Astrocyte of the spinal cord (primary cell): ENCODE measurements at places on chromosomes 7 and 10.
A peak's percentile ranks its signal among the peaks of the same experiment; 100 is the strongest.

- DNase-seq, result peak; percentile 68
These were observed 41.7 kb downstream of the FAS start for GRCh38 chr10:89032141-89032891.

GRCh38 chr7:34835901-34836600 is 178.0 kb downstream of the NPSR1 start:
- no peak for DNase-seq

DNA sequence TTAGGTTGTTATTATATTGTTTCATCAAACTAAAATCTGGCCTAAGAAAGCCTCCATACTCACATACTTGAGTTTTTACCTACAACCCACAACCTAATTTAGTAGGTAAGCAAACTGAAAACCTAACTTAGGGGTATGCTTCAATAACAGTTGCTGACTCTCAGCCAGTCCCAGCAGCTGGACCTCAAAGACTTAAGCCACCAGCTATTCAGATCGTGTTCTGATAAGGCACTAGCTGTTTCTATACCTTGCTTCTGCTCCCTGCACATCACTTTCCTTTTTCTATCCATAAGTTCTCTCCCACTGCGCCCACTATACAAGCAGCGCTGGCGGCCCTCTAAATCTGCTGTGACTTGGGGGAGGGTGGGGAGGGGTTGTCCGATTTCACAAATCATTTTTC is 42.3 kb downstream of the SUGCT start:
- no peak for DNase-seq

DNA sequence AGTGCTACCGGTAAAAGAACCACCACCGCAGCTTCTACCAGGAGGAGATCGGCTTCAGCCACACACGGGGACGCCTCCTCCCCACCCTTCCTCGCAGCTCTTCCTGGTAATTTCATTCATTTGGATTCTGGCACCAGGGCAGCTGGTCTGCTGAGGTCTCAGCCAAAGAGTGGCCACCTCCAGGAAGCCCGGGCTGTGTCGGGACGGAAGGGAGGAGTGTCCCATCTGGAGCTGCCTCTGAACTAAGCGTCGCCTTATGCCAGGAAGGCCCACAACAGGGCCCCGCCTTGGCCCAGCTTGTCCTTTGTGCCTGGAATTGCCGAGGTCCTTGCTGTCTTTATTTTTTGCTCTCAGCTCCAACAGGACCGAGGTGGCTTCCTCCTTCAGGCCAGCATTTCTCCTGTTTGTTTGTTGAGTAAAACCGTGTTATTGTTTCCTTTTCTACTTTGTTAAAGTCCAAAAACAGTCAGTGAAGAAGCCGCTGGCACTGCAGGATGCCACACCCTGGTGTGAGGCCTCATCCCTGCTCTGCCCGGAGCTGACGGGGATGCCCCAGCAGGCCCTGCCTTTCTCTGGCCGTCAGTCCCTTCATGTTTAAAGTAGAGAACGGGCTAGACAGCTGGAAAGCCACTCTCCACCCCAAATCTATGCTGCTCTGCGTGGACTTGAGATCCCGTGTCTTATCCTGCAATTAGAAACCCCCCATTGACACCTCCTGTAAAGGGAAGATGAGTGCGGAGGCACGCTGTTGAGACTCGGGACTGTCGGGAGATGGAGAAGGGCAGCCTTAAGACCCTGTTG is 24.5 kb upstream of the TTYH3 start:
- no peak for DNase-seq

DNA sequence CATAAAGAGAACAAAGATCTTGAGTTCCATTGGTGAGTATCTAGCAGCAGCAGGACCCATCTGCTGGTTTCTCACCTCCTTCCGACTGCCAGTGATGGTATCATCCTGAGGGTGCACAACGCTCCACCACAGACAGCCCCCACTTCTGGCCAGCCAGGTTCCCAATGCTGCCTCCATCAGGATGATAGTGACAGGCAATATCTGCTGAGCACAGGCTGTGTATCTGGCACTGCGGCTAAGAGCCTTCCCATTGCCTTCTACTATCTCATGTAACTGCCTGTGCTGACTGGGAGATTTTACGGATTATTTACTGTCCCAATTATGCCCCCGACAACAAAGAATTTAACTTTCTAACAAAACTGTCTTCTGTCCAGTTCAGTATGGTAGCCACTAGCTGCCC is 352.4 kb upstream of the AOAH start:
- DNase-seq, result no peak
